ENCODE measurements at places on chromosomes 7 and 10. TPM values are rescaled to one million over a fixed set of nuclear protein-coding genes. Genes with fewer than 3 reads are reported as not detected.
A peak's percentile ranks its signal among the peaks of the same experiment; 100 is the strongest.

GRCh38 chr10:12499076-12499986 lies 150.0 kb downstream of the CAMK1D start:
- DNase-seq = no peak

Gene BAMBI
- total RNA-seq = 6.2 TPM

Gene PRTFDC1
- not detected for total RNA-seq

GRCh38 chr10:1284076-1284475 lies 227.9 kb downstream of the WDR37 start:
- no peak for DNase-seq

DNA sequence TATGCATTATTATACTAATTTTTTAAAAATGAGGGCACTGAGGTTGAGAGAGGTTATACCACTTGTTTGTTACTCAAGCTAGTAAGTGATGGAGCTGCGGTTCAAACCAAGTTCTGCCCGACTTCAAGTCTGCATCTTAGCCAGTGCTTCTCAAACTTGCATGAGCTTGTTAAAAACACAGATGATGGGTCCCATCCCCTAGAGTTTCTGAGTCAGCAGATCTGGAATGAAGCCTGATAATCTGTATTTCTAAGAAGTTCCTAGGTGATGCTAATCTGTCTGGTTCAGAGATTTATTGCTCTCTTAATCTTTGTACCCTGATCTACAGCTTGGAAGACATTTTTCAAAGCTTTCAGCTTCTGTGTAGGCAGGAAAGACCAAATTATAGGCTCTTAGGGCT lies 67.7 kb upstream of the CC2D2B start:
- no peak for DNase-seq

Gene TWIST1
- total RNA-seq = 0.86 TPM

Gene CFAP46
- total RNA-seq = 1.4 TPM

DNA sequence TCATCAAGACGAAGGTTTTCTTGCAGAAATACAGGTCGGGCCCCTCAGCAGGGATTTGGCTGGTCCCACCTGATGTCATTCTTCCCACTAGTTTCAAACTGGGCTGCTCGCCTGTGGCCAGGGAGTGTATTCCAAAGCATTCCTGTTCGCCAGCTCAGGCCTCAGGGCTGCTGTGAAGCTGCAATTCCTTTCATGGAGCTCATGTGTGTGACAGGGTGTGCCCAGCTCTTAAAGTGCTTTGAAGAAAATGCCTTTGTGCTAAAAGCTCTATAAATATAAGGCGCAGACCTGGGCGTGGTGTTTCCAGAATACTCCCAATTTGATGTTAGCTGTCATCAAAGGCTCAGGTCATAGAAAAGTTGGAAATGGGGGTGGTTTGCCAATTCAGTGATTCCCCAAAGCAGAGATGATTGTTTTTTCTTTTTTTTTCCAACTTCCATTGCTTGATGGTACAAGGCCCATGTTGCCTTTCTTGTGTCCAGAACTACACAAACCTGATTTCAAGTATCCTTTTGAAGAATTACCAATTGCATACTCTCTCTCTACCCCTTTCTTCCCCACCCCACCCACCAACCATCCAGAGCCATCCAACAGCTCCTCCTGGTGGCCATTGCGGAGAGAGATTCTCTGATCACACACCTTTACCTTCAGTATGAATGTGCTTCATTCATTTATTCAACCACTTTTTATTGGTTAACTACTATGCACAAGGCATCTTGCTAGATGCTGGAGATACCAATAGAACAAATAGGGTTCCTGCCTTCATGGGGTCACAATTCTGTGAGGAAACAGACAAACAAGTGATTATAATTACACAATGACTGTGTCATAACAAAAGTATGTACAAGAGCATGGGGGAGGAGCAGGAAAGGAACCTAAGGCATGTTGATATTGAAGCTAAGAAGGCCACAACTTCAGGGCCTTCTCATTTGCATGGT lies 297.3 kb upstream of the LYZL1 start:
- DNase-seq = peak; percentile 76

DNA sequence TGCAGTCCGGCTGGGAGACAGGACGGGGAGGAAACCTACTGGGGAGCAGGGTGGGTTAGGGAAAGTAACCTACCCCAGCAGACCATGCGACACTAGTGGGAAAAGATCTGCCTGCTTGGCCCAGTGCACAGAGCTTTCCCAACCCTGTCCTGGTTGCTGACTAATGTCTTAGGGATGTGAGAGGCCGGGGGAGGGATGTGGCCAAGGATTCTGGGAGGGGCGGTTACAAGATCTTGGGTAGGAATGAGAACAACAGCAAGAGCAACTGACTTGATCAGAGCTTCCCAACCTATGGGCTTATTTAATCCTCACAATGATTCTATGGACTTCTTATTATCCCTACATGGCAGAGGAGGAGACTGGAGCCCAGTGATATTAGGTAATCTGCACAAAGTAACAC lies 24.0 kb upstream of the EIF5AL1 start:
- DNase-seq = peak; percentile 48
